DND-41 (cell line): ENCODE measurements at places on chromosomes 13 and 19.

DNA sequence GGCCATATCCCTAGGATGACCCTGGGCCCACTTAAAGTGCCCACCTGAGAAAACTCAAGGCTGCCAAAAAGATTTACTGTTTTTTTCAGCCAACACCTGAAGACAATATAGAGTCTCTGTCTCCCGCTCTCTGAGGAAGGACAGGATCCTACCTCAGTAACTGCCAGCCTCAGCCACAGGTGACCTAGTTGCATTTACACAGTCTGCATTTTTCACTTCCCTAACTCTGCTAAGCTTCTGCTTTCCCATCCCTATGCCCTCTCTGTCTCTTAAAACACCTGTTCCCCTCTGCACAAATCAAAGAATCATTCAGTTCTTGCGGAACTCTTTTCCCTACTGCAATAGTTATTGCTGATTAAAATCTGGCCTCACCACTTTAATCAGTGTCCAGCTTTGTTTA is 609.5 kb downstream of the UQCRFS1 start:
- no peak overlapping the region for H3K27ac ChIP-seq
- no peak for DNase-seq
- H3K36me3 ChIP-seq, result peaks cover 10% of the 10 kb centered on the region; the same call in 1 of the 2 replicates
- no peaks in the 10 kb centered on the region for H3K27me3 ChIP-seq

DNA sequence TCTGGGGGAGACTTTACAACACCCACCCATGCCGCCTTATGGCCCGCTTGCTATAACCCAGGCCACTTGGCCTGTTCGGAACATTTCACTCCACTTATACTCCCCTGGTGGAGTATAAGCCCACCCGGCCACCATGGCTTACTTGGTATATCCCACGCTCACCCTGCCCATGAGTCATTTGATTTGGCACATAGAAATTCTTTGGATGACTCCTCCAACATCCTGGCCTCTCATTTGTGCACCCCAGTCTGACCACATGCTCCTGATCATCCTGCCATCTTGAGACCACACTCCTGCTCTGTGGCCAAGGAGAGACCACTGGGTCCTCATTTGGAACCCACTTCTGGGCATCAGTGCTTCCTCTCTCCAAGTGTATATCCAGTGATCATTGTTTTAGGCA is 5.2 kb downstream of the SPACA6 start:
- H3K36me3 ChIP-seq, result no peaks in the 10 kb centered on the region
- peaks cover 3% of the 10 kb centered on the region for H3K27me3 ChIP-seq
- no peak for DNase-seq
- peaks cover under 1% of the 10 kb centered on the region; the same call in 1 of the 2 replicates for H3K4me1 ChIP-seq

- peak overlapping the region; percentile 80 for H3K27ac ChIP-seq
- peaks cover 16% of the 10 kb centered on the region for H3K27me3 ChIP-seq
- peaks cover 11% of the 10 kb centered on the region; the same call in 1 of the 2 replicates for H3K36me3 ChIP-seq
- peak overlapping the region; percentile 34 for H3K4me3 ChIP-seq
- H3K4me1 ChIP-seq, result peaks cover 52% of the 10 kb centered on the region
- DNase-seq, result peak; percentile 38
These were observed 4.1 kb downstream of the IER2 start for GRCh38 chr19:13154241-13154778.

DNA sequence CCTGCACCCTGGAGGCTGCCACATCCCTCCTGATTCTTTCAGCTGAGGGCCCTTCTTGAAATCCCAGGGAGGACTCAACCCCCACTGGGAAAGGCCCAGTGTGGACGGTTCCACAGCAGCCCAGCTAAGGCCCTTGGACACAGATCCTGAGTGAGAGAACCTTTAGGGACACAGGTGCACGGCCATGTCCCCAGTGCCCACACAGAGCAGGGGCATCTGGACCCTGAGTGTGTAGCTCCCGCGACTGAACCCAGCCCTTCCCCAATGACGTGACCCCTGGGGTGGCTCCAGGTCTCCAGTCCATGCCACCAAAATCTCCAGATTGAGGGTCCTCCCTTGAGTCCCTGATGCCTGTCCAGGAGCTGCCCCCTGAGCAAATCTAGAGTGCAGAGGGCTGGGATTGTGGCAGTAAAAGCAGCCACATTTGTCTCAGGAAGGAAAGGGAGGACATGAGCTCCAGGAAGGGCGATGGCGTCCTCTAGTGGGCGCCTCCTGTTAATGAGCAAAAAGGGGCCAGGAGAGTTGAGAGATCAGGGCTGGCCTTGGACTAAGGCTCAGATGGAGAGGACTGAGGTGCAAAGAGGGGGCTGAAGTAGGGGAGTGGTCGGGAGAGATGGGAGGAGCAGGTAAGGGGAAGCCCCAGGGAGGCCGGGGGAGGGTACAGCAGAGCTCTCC is 6.9 kb upstream of the CEACAM5 start:
- H3K27me3 ChIP-seq, result peaks cover 4% of the 10 kb centered on the region
- H3K27ac ChIP-seq, result no peak overlapping the region
- H3K4me1 ChIP-seq, result no peaks in the 10 kb centered on the region
- H3K36me3 ChIP-seq, result no peaks in the 10 kb centered on the region
- DNase-seq, result no peak
- no peak overlapping the region for H3K4me3 ChIP-seq

DNA sequence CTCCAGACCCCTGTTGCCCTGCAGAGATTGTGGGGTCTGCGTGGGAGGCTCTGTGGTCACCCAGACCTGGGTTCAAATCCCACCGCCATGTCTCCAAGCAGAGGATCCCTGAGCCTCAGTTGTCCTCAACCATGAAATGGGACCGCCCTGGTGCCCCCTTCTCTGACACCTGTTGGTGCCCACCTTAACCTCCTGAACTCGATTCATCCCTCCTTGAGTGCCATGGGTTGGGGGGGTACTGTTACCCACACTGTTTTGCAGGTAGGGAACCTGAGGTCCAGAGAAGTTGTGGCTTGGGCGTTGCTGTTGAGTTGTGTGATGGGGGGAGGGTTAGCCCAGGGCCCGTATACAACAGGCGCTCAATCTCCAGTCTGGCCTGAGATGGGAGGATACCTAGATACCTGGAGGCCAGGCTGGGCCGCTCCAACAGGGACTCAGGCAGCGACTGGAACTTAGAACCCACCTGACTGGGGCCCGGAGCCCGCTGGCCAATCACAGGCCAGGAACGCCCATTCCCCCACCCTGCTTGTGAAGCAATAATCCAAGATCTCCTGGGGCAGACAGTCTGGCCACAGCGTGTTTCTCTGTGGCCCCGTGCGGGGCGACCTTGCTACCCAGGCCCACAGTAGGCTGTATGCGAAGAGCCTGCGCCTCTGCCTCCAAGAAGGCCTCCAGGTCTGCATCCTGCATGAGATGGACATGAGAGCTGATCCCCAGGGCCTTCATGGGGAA is 2.8 kb downstream of the ARID3A start:
- H3K4me3 ChIP-seq, result no peak overlapping the region
- no peak overlapping the region for H3K27ac ChIP-seq
- H3K27me3 ChIP-seq, result no peaks in the 10 kb centered on the region
- H3K4me1 ChIP-seq, result peaks cover 27% of the 10 kb centered on the region
- peaks cover 43% of the 10 kb centered on the region for H3K36me3 ChIP-seq

DNA sequence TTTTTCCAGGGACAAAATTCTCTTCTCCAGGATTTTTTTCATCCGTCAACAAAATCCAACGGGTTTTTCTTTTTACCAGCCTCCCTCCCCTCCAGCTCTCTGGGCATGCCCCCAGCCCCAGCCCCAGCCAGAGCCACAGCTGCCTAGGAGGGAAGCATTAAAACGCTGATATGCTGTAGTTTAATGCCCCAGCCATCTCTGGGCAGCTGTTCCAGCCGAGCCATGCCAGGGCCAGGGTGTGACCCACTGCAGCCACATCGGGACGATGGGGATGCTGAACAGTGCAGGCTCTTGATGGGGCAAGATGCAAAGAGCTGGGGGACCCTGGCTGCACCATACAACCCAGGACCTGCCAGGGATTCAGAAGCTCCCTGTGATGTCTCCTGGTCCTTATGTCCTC is 32.1 kb downstream of the TSHZ3 start:
- no peak overlapping the region for H3K4me3 ChIP-seq
- no peak overlapping the region for H3K27ac ChIP-seq
- no peak for DNase-seq
- H3K36me3 ChIP-seq, result no peaks in the 10 kb centered on the region

- H3K27me3 ChIP-seq, result no peaks in the 10 kb centered on the region
- no peaks in the 10 kb centered on the region for H3K36me3 ChIP-seq
- H3K4me3 ChIP-seq, result no peak overlapping the region
- H3K27ac ChIP-seq, result no peak overlapping the region
These were observed 18.6 kb upstream of the LAIR1 start for GRCh38 chr19:54383330-54383729.

DNA sequence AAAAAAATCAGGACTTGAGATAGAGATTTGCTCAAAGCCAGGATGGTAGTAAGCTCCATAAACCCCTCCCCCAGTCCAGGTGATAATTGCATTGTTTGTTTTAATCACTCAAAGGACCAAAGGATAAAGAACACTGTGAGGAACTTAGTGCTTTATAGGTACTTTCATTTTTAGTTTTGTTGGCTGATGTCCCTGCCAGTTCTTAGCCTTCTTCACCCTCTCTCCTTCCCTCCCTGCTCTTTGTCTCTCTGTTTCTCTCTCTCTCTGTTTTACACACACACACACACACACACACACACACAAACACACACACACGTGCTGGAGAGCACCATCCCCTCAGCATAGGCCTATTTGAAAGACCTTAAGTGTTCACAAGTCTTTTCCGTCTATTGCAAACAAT is 5.2 kb downstream of the FRY start:
- H3K4me1 ChIP-seq, result no peaks in the 10 kb centered on the region
- no peaks in the 10 kb centered on the region for H3K36me3 ChIP-seq
- H3K27me3 ChIP-seq, result peaks cover 39% of the 10 kb centered on the region
- H3K4me3 ChIP-seq, result no peak overlapping the region

GRCh38 chr13:91356919-91357612 is 9.6 kb downstream of the MIR17HG start:
- peaks cover 6% of the 10 kb centered on the region for H3K4me1 ChIP-seq
- no peak overlapping the region for H3K27ac ChIP-seq
- no peak overlapping the region for H3K4me3 ChIP-seq
- no peak for DNase-seq
- no peaks in the 10 kb centered on the region for H3K27me3 ChIP-seq

GRCh38 chr19:48674921-48675824 is 2.4 kb upstream of the NTN5 start:
- H3K36me3 ChIP-seq, result no peaks in the 10 kb centered on the region
- H3K27ac ChIP-seq, result peak overlapping the region; percentile 45; the same call in 1 of the 2 replicates
- H3K4me1 ChIP-seq, result peaks cover 10% of the 10 kb centered on the region
- H3K27me3 ChIP-seq, result no peaks in the 10 kb centered on the region
- no peak overlapping the region for H3K4me3 ChIP-seq

DNA sequence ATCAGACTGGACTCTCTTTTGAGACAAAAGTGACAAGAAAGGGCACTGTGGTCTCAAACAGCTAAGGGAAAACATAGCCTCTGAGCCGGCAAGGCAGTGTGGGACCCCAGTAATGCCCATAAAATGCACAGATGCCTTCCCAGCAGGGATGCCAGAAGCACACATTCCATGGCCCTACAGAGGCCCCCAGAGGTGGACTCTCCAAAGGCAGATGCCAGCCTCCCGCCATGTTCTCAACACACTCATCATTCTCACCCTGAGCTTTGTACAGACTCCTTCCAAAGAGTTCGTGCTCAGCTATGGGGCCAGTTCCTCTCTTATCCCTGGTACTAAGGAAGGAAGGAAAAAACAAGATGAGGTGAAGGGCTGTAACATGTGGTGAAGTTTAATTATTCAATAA is 67.1 kb upstream of the ATP12A start:
- no peak overlapping the region for H3K4me3 ChIP-seq
- H3K27ac ChIP-seq, result no peak overlapping the region
- peaks cover 2% of the 10 kb centered on the region for H3K4me1 ChIP-seq
- H3K36me3 ChIP-seq, result no peaks in the 10 kb centered on the region
- H3K27me3 ChIP-seq, result no peaks in the 10 kb centered on the region

DNA sequence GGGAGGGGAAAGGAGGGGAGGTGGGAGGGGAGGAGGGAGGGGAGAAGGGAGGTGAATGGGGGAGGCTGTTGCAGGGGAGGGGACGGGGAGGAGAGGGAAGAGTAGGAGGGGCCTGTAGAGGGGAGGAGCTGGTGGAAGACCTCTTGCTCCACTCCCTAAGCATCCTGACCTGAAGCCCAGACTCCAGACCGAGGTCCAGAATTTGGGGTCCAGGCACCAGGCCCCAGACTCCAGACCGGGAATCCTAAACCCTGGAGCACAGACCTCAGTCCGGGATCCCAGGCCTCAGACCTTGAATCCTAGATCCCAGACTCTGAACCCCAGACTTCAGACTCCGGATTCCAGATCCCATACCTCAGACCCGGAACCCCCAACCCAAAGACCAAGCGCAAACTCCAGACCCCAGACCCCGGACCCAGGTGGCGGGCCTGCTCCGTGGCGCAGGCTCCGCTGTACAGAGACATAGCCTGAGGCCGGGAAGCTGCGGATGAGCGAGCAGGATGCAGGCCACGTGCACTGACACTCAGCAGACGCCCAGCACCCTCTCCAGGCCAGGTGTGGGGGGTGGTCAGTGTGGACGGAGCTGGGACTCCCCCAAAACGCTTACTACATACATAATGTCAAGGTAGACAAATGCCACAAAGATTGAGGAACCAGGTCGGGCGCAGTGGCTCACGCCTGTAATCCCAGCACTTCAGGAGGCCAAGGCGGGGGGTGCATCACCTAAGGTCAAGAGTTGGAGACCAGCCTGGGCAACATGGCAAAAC is 710 bp upstream of the BTBD2 start:
- peak; percentile 80 for DNase-seq
- peak overlapping the region; percentile 78 for H3K4me3 ChIP-seq
- peaks cover 17% of the 10 kb centered on the region for H3K36me3 ChIP-seq
- peaks cover 47% of the 10 kb centered on the region for H3K4me1 ChIP-seq
- H3K27me3 ChIP-seq, result no peaks in the 10 kb centered on the region

GRCh38 chr19:14571695-14572490 is at the start of gene NDUFB7:
Gene NDUFB7 (minus strand): TSS chr19:14572066. CDS start chr19:14572000, 66 bp downstream.
- peak within 1 kb of the TSS; percentile 92 for H3K27ac ChIP-seq
- no peaks in the 10 kb centered on the region for H3K27me3 ChIP-seq
- H3K36me3 ChIP-seq, result peaks cover 15% of the 10 kb centered on the region
- peak within 1 kb of the TSS; percentile 94 for H3K4me3 ChIP-seq

DNA sequence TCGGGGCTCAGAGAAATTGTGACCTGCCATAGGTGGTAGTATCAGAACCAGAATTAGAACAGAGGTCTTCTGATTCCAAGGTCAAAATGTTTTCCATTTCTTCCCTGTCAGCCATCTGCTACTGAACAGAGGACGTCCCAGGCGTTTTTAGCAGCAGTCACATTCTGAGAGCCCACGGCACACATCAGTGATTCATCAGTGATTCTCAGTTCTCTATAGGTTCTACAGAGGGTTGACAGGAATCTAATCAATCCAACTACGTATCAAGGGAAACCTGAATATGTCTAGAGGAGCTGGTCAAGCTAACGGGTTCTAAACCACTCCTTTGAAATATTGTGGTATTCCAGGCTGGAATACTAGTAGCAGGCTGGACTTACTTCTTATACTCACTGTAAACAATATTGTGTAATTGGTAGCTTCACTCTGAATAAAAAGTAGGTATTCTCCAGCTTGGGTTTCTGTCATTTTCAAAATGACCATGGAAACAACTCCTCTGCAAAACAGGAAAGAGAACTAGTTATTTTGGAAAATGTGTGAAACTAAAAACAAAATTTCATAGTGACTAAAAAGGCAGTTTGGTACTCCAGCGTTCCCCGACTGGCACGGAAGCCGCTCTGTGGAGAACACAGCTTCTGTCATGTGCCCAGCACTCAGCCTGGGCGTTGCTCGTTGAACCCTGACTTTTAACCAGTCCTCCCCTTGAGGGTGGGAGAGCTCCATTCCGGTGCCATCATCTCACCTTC is 43.2 kb downstream of the FLT3 start:
- no peaks in the 10 kb centered on the region for H3K4me1 ChIP-seq
- no peak overlapping the region for H3K27ac ChIP-seq
- H3K4me3 ChIP-seq, result no peak overlapping the region
- H3K27me3 ChIP-seq, result no peaks in the 10 kb centered on the region

GRCh38 chr13:53126841-53127245 is 98.2 kb downstream of the OLFM4 start:
- no peaks in the 10 kb centered on the region for H3K4me1 ChIP-seq
- no peaks in the 10 kb centered on the region for H3K27me3 ChIP-seq
- H3K4me3 ChIP-seq, result no peak overlapping the region
- no peaks in the 10 kb centered on the region for H3K36me3 ChIP-seq
